Osteoblast (primary cell): ENCODE measurements at places on chromosomes 1 and 21.
A peak's percentile ranks its signal among the peaks of the same experiment; 100 is the strongest.

GRCh38 chr21:18608226-18608625 lies 204.6 kb upstream of the TMPRSS15 start:
- no peak for DNase-seq

DNA sequence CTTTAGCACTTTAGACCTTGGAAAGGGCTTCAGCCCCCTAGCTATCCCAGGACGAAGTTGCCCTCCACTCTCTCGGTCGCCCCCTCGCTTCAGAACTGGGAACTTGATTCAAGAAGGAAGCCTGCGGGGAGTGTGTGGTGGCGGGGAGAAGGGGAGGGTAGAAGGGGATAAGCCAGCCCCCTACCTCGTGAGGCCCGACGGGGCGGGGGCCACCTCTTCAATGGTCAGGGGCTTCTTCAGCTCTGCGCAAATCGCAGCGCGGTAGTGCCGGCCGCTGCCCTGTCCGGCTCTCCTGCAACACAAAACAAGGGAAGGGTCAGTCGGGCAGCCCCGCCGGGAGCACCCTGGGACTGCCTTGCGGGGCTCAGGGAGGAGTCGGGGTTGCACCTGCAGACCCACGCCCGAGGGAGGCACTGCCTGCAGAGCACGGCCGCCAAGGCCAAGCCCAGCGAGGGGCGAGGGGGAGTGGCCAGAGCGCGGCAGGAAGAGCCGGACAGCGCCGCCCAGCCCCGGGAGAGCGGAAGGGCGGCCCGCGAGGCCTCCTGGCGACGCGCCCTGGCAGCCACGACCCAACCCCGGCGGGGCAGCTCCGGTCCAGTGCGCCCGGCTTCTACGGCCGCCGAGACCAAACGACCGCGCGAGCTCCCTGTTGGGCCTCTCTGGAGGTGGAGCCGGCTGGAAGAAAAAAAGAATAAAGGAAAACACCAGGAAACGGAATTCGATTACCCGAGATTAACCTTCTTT lies 56.2 kb upstream of the RASAL2 start:
- DNase-seq = peak; percentile 98

GRCh38 chr1:50703240-50703639 lies 256.8 kb downstream of the FAF1 start:
- no peak for DNase-seq

DNA sequence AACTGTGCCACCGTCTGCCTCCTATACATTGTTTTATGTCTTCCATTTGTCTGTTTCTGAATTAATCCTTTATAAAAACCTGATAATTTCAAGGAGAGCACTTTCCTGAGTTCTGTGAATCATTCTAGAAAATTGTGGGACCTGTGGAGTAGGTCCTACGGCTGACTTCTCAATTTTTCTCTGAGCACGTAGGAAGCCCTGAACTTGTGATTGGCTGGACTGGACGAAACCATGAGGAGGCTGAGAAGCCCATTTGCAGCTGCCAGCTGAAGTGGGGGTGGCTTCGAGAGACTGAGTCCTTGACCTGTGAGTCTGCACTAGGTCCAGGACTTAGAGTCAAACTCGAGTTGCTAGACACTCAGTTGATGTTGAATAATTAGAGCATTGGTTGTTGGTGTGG lies 277.1 kb upstream of the NCAM2 start:
- no peak for DNase-seq

- DNase-seq = peak; percentile 41
These were observed 184.0 kb downstream of the CDC7 start for GRCh38 chr1:91684481-91685196.

DNA sequence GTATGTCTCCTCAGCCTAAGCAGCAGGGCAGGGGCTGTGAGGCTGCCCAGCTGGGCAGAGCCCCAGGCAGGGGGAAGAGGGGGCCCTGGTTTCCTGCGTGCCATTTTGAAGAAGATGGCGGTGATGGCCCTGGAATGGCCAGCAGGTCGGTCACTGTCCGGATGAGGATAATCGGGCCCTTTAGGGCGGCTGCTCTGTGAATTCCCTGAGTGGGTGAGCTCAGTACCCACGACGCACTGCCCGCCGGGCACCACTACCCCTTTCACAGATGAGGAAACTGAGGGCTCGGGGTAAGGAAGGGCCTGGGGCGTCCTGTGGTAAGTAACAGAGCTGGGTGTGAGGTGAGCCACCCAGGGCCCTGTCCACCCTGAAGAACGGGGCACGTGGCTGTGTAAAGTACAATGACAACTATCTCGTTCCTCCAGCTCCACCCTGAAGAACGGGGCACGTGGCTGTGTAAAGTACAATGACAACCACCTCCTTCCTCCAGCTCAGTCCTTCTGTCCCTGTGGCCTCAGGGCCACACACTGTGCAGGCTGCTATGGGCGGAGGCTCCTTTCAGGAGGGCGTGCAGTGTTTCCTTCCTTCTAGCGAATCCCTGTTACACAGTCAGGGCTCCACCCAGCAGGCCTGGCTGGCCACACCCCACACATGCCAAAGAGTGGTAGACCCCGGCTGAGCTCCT lies 23.2 kb downstream of the ITGB2 start:
- no peak for DNase-seq

- no peak for DNase-seq
These were observed 322.7 kb downstream of the PTBP2 start for GRCh38 chr1:97044159-97044760.

GRCh38 chr1:156682166-156682890 lies 5.1 kb upstream of the NES start:
- peak; percentile 58 for DNase-seq

DNA sequence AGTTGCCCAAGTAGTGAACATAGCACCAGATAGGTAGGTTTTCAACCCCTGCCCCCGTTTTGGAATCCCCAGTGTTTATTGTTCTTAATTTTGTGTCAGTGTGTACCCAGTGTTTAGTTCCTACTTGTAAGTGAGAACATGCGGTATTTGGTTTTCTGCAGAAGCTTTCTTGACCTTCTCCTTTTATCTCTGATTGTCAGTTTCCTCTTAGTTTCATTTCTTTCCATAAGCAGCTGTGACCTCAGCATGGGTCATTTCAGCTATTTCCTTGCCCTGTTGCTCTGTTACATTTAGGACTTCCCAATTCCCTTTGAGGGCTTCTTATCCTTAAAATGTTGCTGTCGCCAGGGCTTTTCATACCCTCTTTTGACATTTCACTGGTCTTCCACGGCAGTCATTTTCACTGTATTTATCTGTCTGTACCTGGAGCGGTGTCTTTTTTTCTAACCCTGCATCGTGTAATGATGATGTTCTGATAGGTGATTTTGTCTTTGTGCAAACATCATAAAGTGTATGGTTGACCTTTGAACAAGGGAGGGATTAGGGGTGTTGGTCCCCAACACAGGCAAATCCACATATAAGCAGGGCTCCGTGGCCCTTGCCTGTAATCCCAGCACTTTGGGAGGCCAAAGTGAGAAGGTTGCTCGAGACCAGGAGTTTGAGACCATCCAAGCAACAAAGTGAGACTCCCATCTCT lies 15.0 kb downstream of the ITSN1 start:
- DNase-seq = no peak

GRCh38 chr1:219676012-219676765 lies 63.3 kb upstream of the ZC3H11B start:
- peak; percentile 34 for DNase-seq

DNA sequence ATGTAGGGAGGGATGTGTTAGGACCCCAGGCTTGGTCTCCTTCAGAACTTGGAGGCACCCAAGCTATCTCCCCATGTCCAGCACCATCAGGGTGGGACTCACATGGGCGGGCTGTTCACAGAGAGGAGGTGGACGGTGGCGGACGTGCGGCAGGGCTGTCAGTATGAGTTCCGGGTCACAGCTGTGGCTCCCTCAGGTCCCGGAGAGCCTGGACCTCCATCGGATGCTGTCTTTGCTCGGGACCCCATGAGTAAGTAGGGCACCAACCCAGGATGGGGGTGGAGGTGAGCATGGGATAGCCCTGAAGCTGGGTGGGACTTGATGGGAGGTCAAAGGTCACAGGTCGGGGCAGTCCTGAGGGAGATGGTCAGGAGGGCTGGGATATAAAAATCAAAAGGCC lies 27.8 kb downstream of the IGFN1 start:
- DNase-seq = no peak

DNA sequence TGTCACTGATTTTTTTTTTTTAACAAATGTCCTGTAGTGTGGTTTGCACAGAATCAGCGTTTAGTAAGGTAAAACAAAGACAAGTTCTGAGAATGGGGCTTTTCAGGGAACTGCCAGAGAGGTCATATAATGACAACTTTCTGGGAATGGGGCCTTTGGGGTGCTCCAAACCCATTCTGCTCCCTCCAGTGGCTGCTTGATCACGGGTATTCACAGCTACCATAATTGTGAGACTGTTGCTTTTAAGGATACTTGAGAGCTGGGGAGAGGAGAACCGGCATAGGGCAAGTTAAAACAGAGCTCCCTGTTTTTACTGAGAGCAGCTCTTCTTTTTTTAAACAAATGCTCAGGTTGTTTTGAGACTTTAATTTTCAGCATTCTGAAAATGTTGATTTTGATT lies 48.2 kb downstream of the CYP2J2 start:
- no peak for DNase-seq

GRCh38 chr1:115953180-115953579 lies 23.1 kb upstream of the SLC22A15 start:
- no peak for DNase-seq

DNA sequence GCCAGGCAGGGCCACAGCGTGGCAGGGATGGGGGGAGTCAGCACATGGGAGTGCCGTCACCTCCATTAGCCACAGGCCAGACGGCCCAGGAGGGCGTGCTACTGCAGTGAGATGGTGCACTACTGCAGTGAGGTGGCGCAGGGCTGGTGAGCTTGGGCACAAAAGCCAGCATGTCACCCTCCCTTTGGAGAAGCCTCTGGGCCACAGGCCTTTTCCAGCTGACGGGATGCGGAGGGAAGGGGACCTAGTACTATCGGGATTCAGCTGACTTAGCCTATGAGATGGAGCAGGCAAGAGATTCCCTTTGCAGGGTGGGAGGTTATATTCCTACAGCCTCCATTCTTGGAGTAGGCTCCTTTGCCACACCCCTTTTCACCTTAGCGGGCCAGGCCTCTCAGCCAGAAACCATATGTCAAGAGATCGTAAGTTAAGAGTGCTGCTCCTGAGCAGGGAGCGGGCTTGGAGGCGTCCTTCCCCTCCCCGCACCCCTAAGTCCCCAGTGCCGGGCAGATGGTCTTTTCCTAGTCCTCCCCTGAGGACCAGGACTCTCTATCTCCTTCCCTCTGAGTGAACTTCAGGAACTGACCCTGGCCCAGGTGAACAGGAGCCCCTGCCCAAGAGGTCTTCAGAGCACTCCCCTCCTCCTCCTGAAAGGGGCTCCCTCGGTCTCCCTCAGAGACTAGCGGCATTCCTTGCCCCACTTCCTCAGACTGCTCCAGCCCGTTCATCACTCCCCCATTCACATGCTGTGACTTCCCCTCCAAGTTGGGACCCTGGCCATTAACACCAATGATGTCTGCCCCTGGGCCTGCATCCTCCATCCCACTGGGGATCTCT lies 8.2 kb downstream of the NES start:
- DNase-seq = peak; percentile 47

DNA sequence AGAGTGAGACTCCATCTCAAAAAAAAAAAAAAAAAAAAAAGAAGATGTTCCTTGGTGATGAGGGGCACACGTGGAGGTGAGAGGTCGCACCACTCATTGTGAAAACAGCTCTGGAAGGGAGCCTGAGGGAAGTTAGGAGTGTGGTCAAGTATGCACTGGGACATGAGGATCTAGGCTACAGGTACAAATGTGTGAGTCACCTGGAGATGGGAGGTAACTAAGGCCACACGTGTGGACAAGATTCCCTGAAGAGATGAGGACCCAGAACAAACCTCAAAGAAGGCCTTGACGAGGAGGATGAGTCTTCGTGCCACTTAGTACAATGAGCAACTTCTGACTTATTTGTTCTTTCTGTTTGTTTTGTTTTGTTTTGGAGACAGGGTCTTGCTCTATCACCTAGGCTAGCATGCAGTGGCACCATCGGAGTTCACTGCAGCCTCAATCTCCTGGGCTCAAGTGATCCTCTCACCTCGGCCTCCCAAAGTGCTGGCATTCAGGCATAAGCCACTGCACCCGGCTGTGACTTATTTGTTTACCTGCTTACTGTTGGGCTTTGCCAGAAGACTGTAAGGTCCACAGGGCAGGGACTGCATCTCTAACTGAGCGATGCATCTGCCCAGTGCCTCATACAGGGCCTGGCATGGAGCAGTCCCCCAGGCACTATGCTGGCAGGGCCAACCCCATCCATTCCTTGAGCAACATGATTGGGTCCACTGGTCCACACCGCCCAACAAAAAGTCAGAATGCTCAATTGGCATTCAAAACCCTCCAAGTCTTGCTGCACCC lies 6.4 kb downstream of the ASAP3 start:
- no peak for DNase-seq

GRCh38 chr1:143698016-143698415 lies 273.8 kb downstream of the FAM72C start:
- DNase-seq = no peak

DNA sequence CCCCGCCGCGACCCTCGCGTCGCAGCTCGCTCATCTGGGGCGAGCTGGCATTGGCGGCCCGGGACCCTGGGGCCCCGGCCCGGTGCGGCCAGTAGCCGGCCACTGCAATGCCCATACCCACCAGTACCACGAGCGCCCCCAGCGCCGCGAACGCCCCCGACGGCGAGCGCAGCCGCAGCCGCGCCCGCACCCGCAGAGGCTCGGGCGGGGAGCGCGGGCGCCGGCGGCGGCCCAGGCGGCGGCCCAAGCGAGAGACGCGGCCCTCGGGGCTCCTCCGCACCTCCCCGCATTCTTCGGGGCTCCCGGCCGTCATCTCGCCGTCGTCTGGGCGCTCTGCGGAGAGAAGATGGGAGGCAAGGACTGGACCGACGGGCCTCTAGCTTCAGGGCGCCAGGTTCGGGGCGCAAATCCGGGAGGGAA lies 2.2 kb downstream of the TMEM200B start:
- DNase-seq = no peak

GRCh38 chr1:1899266-1899966 lies 8.5 kb upstream of the GNB1 start:
- peak; percentile 67 for DNase-seq

GRCh38 chr21:28523367-28523766 lies 469.3 kb downstream of the LTN1 start:
- DNase-seq = no peak

DNA sequence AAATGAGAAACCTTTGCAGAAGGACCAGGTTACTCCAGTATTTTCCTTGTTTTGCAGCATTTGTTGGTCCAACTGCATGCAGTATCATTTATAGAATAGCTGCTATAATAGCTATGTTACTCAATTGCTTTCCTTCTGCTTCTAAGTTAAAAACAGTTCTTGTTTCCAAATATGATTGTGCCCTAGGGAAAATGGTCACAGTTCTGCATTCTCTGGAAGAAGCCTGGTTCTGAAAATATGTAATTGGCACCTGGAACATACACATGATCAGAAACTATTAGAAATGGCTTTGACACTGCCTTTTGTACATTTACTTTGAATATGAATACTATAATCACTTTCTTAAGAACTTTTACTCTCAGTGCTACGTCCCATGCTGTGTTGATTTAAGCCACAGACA lies 33.6 kb downstream of the HENMT1 start:
- no peak for DNase-seq
